AG09309 (cell line): ENCODE measurements at places on chromosomes 4 and X.

GRCh38 chr4:10773656-10774055 lies 89.1 kb upstream of the CLNK start:
- DNase-seq: no peak

DNA sequence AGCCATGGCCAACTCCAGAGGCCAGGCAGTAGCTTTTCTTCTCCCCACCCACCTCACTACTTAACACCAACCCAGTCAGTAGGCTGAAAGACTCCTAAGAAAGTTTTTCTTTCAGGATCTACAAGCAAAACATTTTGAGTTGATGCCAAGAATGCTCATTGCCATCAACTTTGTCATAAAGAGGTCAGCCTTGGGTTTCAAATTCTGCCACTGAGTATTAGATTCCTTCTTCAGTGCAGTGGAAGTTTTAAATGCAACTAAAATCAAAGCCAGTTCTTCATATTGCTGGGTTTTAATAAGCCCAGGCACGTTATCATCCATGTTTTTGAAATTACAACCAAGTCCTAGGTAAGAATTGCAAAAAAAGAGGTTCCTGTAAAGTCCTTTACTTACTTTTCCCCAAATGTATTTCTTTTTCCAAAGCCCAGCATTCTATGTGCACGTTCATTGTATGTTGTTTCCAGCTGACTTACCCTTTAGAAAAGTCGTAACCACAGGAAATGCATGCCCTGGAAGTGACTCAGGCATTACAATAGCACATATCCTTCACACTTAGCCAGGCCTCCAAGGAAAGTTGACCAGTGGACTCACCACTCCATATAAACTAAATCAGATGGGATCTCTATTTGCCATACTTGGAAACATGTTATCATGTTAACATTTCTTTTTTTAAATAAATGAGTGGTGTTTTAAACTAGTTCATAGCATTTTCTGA lies 229.9 kb downstream of the SOX3 start:
- DNase-seq: no peak

GRCh38 chr4:51895158-51895557 lies 52.2 kb downstream of the DCUN1D4 start:
- no peak for DNase-seq

DNA sequence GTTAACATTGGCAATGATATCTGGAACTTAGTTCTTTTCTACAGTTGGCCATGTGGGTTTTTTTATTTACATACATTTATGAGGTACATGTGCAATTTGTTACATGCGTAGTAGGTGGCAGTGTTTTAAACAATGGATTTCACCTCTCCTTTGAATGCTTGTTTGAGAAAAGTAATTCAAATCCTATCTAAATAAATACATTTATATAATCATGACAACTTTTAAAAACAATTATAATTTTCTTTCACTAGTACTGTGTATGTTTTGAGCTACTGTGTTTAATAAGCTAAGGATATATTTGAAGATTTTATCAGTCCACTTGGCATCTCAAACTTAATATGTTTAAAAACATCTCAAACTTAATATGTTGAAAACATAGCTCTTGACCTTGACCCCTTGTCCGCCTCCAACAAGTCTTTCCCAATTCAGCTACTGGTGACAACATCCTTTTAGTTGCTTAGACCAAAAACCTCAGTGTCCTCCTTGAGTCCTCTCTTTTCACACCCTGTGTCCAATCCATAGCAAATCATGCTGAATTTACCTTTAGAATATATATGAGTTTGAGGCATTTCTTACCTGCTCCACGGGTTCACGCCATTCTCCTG lies 14.5 kb downstream of the GUCY1B1 start:
- DNase-seq: no peak

DNA sequence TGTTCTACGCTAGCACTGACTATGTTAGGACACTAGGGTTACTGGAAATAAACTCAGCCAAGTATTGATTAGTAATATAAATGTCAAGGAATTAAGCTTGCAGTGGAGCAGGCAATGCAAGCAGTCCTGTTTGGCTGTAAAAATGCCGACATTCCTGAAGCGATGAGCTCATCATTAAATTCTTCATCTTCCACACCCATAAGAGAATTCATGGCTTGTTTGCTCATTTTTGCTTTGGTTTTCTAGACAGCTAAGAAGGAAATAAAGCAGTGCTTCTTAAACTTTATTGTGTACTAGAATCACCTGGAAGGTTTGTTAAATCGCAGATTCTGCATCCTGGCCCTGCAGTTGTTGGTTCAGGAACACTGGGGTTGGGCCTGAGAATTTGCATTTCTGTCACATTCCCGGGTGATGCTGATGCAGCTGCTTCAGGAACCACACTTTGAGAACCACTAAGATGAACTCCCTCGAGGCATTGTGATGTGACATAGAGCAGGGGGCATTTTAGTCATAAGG lies 17.8 kb downstream of the ANXA3 start:
- DNase-seq: peak; percentile 55
